ENCODE measurements at places on chromosomes 7 and 10.
A peak's percentile ranks its signal among the peaks of the same experiment; 100 is the strongest.

DNA sequence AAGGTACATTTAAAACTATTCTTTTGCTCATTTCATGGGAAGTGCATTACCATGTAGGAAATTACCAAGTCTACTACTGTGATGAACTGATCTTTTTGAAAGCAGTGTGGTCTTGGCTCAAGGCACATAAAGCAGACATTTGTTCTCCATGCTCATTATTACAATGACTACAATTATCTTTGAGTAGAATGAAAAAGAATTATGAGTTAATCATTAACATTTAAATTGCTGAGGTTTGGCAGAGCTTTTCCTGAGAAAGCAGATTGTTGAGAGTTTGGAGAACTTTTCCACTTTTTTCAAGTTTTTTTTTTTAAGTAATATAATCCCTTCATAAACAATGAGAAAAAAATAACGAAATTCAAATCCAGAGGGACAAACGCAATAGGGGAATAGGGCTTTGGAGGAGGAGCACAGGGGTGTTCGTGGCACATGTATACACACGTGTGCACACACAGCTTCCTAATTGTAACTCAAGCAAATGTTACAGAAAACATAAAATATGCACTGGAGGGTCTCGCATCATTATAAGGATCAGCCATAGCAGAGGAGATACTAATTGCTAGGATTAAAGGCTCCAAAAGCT, 8.9 kb upstream of the CUBN start:
- DNase-seq, result no peak

DNA sequence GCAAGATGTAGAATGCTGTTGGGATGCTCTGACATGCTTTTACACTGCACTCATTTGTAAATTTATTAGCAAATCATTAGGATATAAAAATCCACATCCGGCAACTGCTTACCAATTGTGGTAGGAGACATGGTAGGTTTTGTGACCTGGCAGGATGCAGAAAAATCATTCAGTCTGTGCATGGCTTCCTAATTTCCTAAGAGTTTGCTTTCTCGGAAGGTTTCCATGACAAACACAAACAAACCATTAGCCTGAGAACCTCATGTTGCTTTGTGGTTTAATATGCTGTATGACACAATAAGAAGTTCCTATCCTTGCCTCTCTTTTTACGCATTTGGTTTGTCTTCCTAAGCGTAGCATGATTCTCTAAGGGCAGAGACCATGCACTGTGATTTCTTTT, 14.7 kb upstream of the LMBR1 start:
- DNase-seq, result no peak

DNA sequence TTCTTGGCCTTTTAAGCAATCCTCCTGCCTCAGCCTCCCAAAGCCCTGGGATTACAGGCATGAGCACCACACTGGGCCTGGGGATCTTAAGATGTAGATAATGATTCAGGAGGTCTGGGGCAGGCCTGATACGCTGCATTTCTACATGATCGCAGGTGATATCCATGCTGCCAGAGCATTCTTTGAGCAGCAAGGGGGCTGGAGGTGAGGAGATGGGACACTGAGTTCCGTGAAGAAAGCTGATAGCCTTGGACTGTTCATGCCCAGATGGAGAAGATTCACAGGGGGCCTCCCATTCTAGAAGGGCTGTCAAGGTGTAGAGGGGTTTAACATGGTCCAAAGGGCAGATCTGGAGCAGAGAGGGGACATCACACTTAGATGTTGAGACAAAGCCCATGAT, 480.3 kb downstream of the RPS24 start:
- no peak for DNase-seq

DNA sequence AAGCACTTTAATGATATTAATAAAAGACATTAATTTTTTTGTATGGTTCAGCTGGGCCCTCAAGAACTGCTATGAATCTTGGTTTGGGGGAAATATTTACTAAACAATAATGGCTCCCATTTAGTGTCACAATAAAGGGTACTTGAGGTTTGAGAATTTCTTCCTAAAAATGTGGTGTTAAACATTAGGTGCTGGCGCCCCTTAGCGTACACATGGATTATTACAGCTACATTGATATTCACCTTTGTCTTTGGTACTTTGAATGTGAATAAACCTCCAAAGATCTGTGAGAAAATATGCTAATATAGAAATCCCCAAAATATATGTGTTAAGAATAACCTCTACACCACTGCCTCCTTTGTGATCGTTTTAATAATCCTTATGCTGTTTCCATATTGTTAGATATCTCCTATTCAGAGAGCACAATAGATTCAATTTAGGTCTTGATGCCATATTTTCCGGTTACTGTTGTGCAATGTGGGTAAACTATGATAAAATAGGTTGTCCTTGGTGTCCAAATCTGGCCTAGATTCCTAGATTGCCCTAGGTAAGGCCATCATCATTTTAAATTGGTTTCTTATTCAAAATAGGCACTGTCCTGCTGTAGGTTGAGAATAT, 161.8 kb upstream of the CACNA2D1 start:
- no peak for DNase-seq

DNA sequence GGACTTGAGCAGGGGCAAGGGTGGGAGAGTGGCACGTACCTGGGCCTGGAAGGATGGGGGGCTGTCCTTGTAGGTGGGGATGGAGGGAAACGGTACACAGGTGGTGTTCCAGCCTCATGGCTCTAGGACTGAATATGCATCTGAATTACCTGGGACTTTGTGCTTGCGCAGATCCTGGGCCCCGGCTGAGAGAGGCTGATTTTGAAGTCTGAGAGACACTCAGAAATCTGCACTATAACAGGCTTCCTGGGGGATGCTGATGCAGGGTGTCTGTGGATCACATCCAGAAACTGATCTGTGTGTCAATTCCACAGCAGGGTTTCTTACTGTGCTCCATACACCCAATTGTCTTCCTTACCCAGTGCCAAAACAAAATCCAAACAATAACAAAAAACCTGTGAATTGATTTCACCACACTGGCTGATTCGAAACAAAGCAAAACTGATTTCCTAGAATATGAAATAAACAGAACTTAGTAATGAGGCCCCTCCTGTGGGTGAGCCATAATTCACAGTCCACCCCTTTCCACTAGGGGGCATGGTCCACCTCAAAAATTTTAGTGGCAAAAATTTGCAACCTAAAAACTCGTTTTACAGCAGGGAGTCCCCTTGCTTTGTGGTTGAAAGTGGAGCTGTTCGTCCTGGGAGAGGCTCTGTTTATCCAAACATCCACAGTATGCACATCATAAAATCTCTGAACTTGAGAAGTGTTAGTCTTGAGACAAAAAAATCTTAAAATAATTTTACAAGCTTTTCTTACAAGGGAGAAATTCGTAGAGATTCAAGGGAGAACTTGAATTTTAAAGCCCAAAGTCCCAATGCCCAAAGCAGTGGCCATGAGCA, 32.0 kb upstream of the PLEKHA1 start:
- peak; percentile 13 for DNase-seq

GRCh38 chr7:1810961-1811849, 141.1 kb downstream of the ELFN1 start:
- no peak for DNase-seq

DNA sequence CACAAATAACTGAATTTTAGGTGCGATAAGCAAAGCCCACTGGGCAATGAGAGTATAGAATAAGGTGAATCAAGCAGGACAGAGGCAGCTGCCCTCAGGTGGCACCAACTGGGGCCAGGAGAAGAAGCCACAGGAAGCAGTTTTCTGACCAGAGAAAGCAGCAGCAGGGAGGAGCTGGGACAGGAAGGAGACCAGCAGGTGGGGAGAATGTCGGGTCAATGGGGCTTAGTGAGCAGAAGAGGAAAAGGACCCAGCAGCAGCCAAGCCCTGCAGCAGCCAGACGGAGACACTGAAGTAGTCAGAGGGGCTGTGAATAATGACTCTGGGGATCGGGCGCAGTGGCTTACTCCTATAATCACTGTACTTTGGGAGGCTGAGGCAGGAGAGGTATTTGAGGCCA, 209.6 kb upstream of the SH2B2 start:
- no peak for DNase-seq

GRCh38 chr7:81111358-81111757, 192.5 kb upstream of the SEMA3C start:
- DNase-seq, result peak; percentile 11

DNA sequence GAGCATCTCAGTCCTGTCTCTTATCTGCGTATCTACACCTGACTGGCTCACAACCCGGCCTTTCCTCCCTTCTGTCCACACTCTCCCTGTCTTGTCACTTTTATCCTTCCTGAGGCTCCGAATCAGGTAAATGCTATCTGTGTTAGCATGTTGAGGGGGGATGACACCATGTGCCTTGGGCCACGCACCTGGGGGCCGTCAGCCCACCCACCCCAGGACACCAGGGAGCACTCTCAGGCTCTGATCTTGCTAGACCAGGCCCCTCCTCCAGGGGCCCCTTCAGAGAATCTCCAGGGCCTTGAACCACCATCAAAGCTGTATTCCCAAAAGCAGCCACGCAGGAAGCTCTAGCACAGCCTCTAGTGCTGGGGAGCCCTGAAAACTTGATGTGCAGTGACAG, 278.7 kb upstream of the SHH start:
- no peak for DNase-seq

DNA sequence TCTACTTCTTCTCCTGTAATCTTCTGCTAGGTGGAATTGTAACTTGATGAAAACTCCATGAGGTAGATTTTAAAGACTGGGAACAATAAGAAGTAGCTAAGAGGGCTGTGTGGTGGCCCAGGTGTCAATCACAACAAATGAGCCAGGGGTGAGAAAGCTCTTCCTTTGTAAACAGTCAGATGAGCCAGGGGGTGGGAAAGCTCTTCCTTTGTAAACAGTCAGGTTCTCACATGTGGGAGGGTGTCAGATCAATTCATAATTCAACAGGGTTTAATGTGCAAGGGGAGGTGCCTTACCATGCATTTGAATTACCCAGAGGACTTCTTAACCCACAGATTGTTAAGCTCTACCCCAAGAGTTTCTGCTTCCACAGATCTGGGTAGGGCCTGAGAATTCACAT, 312.4 kb upstream of the AUTS2 start:
- DNase-seq, result no peak

DNA sequence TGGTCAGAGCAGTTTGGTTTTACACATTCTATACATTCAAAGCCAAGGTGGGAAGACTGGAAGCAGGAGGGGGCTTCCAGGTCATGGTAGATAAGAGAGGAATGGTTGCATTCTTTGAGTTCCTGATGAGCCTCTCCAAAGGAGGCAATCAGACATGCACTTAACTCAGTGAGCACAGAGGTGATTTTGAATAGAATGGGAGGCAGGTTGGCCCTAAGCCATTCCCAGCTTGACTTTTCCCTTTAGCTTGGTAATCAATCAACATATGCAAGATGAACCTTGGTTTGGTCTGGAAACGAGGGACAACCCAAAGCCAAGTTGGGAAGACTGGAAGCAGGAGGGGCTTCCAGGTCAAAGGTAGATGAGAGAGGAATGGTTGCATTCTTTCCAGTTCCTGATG, 31.4 kb downstream of the TCERG1L start:
- no peak for DNase-seq

DNA sequence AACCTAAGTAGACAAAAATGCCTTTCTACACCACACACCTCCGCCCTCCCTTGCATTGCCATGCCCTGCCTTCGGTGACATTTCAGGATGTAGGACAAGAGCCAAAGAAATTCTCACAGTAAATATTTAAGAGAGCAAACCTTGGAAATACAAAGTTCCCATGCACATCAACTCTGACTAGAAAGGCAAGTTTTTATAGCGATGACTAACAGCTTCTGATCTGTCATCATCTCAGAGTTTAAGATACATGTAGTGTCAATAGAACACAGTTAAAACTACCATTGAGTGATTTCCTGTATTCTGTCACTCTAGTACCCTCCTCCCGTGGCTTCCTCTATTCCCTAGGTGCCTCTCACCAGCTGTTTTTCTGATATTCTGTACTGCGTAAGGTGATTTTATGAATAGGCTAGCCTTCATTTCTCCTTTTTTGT, 20.7 kb downstream of the SLC16A9 start:
- DNase-seq, result no peak

DNA sequence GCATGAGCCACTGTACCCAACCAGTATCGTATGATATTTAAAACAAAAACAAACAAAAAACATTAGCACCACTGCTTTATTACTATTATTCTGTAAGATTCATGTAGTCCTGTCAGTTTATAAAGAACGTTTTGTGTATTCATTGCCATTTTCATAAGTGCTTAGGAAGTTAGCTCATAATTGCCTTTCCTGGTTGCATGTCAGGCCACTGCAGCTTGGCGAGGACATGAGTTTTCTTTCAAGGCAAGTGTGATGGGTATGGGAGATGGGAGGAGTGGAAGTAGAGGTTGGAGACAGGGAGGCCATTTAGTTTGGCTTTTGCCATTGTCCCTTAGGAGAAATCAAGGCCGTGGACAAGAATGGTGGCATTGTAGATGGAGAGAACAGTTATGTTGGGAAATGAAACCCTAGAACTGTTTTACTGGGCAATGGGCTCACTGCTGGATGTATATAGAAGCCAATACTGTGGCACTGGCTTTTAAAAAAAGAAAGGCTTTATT, 48.9 kb downstream of the TYW1 start:
- no peak for DNase-seq

- DNase-seq, result no peak
These were observed 3.3 kb downstream of the GRID1 start for GRCh38 chr10:86363184-86363832.

- DNase-seq, result no peak
These were observed 788 bp upstream of the CACNA2D1 start for GRCh38 chr7:82444220-82444909.

DNA sequence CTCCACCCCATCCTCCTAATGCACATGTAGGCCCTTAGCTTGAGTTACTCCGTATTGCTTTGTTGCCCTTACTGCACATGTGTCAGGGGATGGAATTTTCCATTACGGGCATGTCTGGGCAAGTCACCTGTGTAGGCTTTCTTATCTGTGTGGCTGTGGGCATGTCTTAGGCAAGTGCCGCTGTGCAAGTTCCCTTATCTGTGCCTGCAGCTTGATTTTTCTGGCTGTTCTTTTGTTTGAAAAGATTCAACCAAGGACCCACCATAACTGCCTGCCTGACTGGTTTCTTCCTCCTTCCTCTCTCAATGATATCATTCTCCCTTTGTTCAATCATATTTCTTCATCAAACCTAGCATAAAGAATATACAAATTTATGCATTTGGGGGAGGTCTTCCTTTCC, 88.5 kb downstream of the AKR1D1 start:
- no peak for DNase-seq

GRCh38 chr7:26360650-26361049, 69.0 kb downstream of the SNX10 start:
- DNase-seq, result no peak

DNA sequence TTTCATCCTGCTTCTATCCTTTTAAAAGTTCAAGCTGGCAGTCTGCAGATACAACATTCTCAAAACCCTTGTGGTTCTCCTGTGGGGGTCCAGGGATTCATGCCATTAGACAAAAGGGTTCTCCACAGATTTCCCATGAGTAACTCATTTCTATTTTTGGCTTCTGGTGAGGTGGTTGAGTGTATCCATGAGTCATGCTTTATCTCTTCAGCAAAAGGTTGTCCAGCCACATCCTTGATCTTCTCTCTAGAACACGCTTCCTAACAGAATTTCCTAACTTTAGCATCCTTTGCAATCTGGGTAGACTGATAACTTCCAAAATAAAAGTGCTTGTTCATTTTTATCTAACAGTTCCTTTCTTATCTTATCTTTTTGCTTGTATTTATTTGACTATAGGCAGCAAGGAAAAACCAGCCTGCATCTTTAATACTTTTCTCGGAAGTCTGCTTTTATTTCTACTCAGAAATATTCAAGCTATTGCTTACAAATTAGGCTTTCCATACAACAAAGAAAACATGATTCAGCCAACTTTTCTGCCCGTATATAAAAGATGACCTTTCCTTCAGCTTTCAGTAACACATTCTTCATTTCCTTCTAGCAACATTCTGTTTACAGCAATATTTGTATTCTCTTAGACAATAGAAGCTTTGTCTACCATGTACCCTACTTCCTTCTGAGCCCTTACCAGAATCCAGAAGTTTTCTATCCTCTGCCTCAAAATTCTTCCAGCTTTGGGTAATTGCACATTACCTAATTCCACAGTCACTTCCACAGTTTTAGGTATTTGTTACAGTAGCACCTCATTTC, 79.3 kb upstream of the IL6 start:
- no peak for DNase-seq
